ENCODE measurements at places on chromosomes 5 and 9.

DNA sequence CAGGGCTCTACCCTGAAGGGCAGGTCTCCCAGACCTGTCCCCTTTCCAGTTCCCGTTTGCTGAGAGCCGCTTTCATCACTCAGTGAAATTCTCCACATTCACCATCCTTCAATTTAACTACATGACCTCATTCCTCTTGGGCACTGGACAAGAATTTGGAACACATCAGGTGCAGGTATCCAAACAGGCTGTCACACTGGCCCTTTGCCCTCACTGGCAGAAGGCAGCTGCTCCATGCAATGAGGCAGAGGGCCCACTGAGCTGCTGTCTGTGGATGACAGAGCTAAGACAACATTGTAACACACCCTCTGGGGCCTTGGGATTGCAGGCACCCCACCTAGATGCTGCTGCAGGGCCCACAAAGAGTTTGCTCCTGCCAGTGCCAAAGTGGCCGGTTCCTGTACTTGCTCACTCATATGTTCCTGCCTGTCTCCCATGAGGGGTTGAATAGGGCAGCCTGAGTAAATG is 55.1 kb downstream of the ACTL7B start:
- DNase-seq: no peak

- no peak for DNase-seq
Measured at GRCh38 chr5:28397502-28397941, 1359.1 kb upstream of the CDH9 start.

DNA sequence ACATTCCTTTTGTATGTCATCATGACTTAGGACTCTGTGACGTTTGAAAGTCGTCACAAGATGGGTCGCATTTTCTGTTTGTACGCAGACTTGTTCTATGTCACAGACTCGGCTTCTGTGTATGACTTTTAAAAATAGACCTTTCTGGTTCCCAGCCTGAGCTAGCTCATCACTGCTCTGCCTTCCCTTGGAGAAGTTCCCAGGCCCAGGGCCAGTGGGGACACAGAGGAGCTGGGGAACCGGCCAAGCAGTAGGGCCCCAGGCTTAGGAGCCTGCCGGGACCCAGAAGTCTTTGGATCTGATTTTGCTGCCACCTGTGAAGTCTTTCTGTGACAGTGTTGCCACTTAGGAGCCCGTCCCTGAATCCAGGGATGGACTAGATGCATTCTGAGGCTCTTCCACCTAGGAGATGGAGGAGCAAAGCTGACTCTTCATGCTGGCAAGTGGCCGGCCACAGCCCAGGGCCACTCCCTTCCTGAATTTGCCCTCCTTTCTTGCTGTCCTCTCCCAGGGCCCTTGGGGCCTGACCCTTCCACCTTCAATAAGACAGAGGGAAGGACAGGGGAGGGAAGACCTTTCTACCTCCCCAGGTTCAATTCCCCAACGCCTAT is 18.1 kb upstream of the UBE2QL1 start:
- DNase-seq: no peak

DNA sequence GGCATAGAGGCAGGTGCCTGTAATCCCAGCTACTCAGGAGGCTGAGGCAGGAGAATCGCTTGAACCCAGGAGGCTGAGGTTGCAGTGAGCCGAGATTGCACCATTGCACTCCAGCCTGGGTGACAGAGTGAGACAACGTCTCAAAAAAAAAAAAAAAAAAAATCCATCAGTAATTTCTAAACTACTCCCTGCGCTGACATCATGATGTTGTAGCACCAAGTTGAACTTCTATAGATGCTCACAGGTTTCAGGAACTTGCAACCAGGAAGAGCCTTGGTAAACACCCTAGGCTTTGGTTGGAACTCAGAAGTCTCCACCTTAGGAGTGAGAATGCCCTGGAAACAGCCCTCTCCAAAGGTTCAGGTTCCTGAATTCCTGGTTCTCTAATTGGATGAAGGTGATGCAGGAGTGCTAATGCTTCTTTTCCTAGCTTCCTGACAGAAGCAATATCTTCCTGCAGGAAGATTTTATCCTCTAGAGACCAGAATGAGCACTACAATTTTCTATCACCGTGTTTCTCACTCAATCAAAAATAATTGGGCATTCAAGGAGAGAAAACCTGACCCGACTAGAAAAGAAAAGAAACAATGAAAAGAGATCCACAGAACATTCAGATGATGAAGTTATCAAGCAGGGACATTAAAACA is 469.6 kb downstream of the GADD45G start:
- no peak for DNase-seq

DNA sequence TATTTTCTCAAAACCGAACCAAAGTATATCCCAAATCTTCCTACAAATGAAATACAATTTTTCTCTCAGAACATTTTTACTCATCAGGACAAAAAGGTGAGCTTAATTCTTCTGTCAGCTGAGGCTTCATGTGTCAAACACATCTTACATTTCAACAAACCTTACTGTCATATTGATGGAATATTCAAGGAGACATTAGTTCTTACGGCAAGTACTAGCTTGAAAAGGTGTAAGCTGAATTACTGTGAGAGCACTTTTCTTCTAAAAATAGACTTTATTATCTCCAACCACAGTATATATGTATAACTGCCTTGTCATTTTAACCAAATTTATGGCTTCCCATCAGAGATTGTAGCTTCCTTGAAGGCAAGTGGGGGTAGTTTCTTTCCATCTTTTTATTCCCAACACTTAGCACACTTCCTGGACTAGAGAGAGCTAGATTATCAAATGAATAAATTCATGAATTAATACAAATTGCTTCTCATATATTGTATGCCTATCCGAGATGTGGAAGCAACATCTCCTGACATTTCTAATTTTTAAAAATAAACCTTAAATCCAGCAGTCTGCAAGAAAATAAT is 822.7 kb upstream of the DMAC1 start:
- no peak for DNase-seq

- no peak for DNase-seq
Measured at GRCh38 chr9:15492485-15493150, 18.2 kb downstream of the PSIP1 start.

GRCh38 chr5:151812757-151813309 is 41.1 kb downstream of the G3BP1 start:
- no peak for DNase-seq

DNA sequence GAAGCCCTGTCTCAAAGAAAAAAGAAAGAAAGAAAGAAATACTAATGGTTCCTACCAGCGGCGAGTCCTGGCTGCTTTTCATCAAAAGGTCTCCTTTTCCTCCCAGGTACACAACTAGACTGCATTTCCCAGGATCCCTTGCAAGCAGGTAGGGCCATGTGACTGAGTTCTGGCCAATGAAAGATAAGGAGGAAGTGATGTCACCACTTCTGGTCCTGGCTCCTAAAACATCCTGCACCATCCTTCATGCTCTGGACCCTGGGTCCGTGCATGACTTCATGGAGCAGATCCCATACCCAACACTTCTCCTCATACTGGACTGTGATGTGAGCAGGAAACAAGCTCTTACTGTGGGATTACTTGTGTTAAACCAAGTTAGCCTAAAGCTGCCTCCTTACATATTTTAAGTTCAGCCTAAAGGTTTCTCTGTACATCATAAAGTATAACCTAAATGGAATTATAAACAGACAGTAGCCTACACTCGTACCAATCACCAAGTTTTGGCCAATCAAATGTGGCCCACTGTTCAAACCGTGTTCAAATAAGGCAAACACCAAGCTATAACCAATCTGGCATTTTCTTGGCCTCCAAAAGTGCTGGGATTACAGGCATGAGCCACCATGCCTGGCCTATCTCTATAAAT is 30.2 kb upstream of the FUBP3 start:
- DNase-seq: no peak

GRCh38 chr9:78399153-78399552 is 102.2 kb downstream of the PSAT1 start:
- DNase-seq: no peak

GRCh38 chr5:126988021-126988569 is 42.3 kb downstream of the MARCHF3 start:
- no peak for DNase-seq

- DNase-seq: no peak
Measured at GRCh38 chr5:124200381-124200780, 546.1 kb downstream of the ZNF608 start.

- no peak for DNase-seq
Measured at GRCh38 chr9:128259156-128259555, 16.7 kb downstream of the GOLGA2 start.

GRCh38 chr9:110828264-110828663 is 159.7 kb downstream of the MUSK start:
- DNase-seq: no peak

DNA sequence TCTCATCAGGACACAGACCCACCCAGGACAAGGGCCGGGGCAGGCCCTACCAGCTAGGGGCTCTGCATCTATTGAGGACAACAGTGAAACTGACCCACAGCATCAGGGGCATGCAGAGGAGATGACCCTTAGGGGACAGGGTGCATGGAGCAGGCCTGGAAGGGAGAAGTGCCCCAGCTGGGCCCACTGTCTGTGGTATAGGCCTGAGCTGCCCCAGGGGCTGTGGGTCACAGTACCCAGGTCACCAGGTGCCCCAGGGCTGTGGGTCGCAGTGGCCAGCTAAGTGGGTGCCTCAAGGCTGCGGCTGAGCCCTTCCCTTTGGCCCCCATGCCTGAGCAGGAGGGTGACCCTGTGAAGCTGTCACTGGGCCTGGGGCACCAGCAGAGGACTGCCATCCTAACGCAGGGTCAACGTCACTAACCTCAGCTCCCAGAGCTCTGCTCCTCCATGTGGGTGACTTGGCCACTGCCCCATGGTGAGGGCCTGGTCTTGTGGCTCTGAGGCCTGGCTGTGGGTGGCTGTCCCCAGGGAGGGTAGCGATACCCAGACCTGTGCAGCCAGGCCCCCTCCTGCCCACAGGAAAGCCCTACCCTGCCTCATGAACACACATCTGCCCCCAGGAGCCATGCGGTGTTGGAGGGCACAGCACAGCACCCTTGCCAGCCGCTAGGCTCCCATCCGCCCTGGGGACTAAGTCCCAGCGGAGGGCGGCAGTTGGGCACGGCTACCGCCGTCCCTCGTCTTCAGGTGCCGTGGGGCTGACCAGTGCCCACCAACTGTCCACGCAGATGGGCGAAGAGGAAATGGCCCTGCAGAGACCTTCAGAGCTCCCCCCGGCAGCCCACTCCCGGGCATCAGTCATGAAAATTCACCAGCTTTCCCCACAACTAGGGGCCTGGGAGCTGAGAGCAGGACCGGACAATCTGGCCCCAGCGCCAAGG is 4.9 kb downstream of the EDF1 start:
- no peak for DNase-seq

- DNase-seq: no peak
Measured at GRCh38 chr5:145223582-145223981, 611.6 kb downstream of the PRELID2 start.

- no peak for DNase-seq
Measured at GRCh38 chr9:14061936-14062585, 251.9 kb downstream of the NFIB start.

Measured in GM18507 (cell line).